ENCODE measurements at places on chromosomes 6 and 20. TPM values are rescaled to one million over a fixed set of nuclear protein-coding genes. Genes with fewer than 3 reads are reported as not detected.

- DNase-seq: no peak
These were observed 23.9 kb downstream of the KDM1B start for GRCh38 chr6:18178960-18179615.

- no peak for DNase-seq
These were observed 618.6 kb downstream of the EPM2A start for GRCh38 chr6:145116591-145117178.

DNA sequence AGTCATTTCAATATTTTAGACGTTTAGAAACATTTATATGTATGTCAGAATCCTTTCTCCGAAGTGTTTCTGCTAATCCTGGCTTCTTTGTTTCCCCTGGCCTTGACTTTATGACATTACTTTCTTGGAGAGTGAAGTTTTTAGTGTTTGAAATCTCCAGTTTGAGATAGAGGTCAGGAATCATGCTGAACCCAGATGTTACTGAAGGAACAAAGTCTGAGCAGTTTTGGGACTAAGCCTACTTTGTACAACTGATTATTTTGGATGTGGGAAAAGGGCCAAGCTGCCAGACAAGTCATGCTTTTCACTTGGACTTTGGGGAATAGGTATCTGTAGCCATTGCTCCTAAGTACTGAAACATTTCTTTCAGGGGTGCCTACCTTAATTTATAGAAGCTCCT, 2.3 kb downstream of the RNF144B start:
- no peak for DNase-seq

GRCh38 chr20:6006603-6006949, 47.3 kb downstream of the LRRN4 start:
- no peak for DNase-seq

GRCh38 chr6:13924146-13924948, 405 bp upstream of the RNF182 start:
- peak; percentile 10 for DNase-seq

- peak; percentile 52 for DNase-seq
These were observed 36.9 kb upstream of the TRAF3IP2 start for GRCh38 chr6:111642463-111643158.

Gene TMC2
- polyA plus RNA-seq: not detected

Gene GUCA1A
- polyA plus RNA-seq: not detected

Gene LPA
- polyA plus RNA-seq: not detected

Gene ZNF311
- 0.66 TPM for polyA plus RNA-seq

Gene PRND
- polyA plus RNA-seq: not detected

Data from heart right ventricle (tissue), 16 donors.